Right renal pelvis (tissue), 4 donors: ENCODE measurements at places on chromosomes 6 and 20. TPM values are rescaled to one million over a fixed set of nuclear protein-coding genes. Genes with fewer than 3 reads are reported as not detected.

GRCh38 chr6:126682440-126682839 lies 342.5 kb downstream of the CENPW start:
- DNase-seq = no peak

GRCh38 chr6:121688974-121689373 lies 253.5 kb downstream of the GJA1 start:
- DNase-seq = no peak

DNA sequence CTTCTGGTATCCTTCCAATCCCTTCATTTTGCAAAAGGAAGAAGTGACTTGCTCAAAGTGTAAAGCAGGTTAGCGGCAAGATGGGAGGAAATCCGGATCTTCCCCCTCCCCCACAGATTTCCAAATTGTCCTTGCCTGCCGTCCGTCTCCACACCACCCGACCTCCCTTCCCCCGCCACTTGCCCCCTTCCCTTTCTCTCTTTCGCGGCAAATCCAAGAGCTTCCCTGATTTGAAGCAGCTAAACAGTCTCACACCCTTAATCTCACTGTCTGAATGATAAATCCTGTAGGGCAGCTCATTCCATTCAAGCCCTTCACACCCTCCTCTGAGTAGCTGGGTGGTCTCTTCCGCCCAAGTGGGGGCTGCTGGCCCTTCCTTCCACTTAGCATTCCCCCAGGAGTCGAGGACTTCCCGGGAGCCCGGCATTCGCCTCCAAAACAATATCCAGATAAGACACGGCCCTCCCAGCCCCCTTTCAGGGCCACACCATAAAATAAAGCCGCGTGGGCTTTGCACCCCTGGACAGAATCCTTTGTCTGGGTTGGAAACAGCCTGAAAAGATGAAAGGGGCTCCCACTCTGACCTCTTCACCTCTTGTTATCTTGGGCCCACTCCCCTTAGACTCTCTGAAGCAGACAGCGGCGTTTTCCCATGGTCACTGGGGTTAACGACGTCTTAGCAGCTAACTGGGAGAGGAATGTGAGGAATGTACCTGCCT lies 44.0 kb upstream of the PIM1 start:
- DNase-seq = no peak

DNA sequence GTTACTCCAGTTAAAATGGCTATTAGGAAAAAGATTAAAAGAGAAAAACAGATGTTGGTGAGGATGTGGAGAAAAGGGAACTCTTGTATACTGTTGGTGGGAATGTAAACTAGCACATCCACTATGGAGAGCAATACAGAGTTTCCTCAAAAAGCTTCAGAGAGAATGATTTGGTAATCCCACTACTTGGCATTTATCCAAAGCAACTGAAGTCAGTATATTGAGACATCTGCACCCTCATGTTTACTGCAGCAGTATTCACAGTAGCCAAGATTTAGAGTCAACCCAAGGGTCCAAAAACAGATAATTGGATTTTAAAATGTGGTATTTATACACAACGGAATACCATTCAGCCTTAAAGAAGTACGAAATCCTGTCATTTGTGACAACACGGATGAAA lies 469.5 kb downstream of the QKI start:
- no peak for DNase-seq

GRCh38 chr20:3595541-3595940 lies 67.7 kb downstream of the GFRA4 start:
- no peak for DNase-seq

GRCh38 chr6:110556317-110557110 lies 80.1 kb upstream of the SLC22A16 start:
- no peak for DNase-seq

DNA sequence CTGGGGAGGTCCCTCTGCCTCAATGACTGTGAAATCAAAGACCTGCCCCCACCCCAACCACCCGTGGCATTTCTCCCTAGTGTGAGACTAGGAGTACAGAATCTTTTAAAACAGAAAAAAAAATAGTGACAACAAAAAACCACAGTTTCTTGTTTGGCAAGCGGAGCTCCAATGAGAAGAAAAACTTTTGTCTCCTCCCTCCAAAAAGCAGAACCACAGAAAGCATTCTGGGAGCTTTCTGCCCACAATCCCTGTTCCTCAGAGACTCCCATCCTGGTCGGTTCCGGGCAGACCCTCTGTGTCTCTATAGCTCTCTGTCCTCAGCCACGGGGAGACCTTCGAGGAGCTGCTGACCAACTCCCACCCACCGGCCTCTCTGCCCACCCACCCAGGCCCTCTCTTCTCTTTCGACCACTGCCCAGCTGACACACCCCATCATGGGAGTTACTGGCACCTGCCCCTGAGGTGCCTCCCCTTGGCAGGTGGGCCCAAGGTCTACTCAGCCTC lies 4.9 kb downstream of the PREX1 start:
- no peak for DNase-seq

GRCh38 chr6:84089081-84089480 lies 55.5 kb downstream of the MRAP2 start:
- DNase-seq = no peak

GRCh38 chr20:32971703-32972161 lies 32.5 kb downstream of the SUN5 start:
- no peak for DNase-seq

DNA sequence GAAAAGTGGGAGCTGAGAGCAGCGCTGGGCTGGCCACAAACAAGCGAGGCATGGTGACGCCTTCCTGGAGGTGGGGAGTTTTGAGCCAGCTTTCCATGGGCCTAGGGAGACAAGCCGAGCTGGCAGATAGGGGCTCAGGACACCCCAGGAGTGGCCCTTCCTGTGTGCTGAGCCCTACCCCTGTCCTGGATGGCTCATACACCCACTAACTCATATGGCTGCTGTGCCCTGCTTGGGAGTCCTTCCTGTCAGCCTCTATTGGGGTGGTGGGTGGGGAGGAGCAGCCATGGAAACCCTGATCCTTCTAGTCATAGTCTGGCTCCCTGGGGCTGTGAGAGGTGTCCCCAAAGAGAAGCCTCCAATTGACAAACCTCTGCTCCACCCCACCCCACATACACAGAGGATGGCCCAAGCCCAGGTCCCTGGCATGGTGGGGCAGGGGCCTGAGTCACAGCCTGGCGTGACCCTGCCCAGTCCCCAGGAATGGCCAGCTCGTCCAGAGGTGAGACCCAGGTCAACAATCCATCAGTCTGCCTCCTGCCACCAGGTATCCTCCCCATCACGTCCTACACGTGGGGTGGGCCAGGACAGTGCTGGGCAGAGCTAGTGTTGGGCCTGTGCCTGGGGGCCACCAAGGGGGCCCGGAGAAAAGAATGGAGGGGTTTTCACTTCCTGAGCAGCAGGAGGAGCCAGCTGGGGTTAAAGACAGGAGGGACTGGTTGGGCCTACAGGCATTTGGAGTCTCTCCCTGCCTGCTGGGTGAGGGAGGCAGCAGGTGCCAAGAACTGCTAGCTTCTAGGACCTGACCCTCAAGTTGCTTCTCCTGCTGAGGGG lies 52.2 kb downstream of the MRPL14 start:
- DNase-seq = no peak

USP49 gene
- 11.3 TPM for polyA plus RNA-seq

RAB44 gene
- not detected for polyA plus RNA-seq

FAM217A gene
- polyA plus RNA-seq = 1.00 TPM

C20orf202 gene
- 0.28 TPM for polyA plus RNA-seq

RPL10A gene
- 2,087 TPM for polyA plus RNA-seq

GRIK2 gene
- 13.4 TPM for polyA plus RNA-seq

OR2H2 gene
- not detected for polyA plus RNA-seq
